ENCODE measurements at places on chromosomes 3 and 15.

- DNase-seq, result peak; percentile 98
These were observed 36.3 kb downstream of the LRTM1 start for GRCh38 chr3:54891540-54891897.

- no peak for DNase-seq
These were observed 420.4 kb upstream of the PROK2 start for GRCh38 chr3:72205297-72205826.

DNA sequence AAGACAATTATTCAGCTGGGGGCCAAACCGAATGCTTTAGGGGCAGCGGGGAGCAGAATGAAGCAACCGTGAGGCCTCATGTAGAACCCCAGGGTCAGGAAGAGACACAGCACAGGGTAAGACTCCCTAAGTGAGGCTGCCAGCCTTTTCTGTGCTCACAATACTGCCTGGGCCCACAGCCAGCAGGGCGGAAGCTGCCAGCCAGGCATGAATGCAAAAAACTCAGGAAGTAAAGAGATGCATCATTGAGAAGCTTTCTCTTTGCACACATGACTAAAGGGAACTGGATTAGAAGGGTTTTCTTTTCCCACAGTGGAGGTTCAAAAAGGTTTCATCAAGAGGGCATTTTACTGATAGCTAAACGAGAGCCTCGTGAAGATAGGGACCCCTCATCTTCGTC, 33.3 kb downstream of the CA12 start:
- DNase-seq, result peak; percentile 77

- no peak for DNase-seq
These were observed 331.5 kb upstream of the CTDSPL start for GRCh38 chr3:37530047-37530697.

DNA sequence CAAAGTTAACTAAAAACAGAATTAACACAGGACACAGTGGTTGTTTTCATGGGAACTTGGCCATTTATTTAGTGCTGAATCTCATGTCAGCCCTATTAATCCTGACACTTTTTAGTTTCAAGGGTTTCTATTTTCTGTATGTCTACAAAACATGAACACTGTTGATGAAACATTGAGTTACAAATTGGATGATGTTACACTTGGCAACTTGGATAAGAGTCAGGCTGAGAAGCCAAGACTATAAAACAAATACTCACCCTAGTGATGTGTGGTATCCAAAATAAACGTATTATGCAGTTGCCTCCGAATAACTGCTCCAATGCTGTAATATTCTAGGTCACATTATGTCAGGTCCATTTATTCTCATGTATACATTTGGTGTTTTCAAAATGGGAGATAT, 349.6 kb downstream of the ZIC1 start:
- DNase-seq, result no peak

DNA sequence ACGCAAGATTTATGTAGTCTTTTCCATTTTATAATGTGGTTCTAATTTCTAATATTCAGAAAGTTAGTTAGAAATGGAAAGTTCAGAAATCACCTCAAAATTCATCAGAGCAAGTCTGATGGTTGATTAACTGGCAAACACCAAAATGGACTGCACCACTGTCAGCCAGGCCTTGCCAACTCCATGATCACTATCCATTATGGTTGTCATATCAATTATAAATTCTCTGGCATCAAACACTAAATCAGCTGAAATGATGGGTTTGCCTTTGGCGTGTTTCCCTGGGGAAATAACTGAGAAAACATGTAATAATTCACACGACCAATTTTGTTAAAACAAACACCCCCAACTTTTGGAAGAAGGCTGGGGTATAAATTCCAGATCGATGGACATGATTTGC, 219.4 kb downstream of the CDIN1 start:
- no peak for DNase-seq

GRCh38 chr3:162134571-162134970, 638.0 kb downstream of the OTOL1 start:
- DNase-seq, result no peak

GRCh38 chr15:58453931-58454793, 22.4 kb downstream of the LIPC start:
- DNase-seq, result no peak

GRCh38 chr3:128231606-128232005, 78.3 kb downstream of the EEFSEC start:
- no peak for DNase-seq

GRCh38 chr3:139533781-139534454, 5.6 kb downstream of the RBP1 start:
- DNase-seq, result peak; percentile 14

DNA sequence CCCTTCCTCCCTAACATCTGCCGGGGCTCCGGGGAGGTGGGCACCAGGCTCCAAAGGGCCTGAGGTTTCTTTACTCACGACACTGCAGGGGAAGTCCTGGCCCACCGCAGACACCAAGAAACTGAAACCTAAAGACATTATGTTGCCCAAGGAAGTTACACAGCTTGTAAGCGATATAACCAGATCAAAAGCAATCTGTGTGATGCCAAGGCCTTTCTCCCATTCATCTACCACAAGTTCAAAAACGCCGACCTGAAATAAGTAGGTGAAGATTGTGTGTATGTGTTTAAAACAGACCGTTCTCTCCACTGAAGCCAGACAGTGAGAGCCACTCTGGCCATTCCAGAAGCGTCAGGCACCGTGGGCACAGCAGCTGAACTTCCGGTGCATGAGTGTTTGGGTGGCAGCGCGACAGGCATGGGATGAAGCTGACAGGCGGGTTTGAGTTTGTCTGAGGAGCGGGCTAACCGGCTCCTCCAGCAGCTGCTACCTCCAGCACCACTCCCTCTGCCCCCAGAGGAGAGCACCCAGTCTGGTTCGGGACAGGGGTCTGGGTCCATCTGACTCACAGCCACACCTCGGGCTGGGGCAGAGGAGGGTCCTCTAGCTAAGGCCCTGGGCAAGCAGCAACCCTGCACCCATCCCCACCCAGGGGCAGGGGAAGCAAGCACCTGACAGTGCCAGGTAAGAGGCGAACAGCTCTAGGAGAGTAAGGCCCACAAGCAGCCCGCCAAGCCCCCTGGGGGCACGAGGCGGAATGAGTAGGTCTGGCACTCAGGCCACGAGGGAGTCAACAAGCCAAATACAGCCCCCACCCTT, 1.3 kb downstream of the TNK2 start:
- no peak for DNase-seq

DNA sequence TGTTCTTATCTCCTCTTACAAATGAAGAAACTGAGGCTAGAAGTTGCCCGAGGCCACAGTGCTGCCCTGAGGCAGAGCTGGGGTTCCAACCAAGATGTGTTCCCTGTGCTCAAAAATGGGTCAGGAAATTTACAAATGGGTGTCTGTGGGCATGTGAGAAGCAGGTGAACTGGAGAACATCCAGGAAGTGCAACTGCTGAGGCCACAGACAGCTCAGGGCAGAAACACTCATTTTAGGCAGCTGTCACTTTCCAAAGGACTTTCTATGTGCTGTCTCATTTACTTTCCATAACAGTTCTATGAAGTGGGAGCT, 47.2 kb upstream of the ATP2B2 start:
- DNase-seq, result no peak

DNA sequence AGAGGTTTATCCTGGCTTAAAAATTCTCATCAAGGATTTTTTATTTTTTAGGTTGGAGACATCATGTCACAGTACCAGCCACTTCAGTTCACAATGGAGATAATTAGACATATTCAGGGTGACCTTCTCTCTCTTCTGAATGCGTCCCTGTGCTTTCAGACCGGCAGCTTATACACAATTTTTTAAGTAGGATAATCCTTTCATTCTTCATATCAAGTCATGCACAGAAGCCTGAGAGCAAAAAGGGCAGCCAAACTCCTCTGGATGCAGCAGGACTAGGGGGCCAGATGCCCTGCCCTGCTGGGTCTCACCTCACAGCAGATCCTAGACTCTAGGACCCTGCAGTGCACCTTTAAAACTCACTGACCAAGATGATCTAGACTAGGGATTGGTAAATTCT, 210.4 kb downstream of the ERC2 start:
- no peak for DNase-seq

GRCh38 chr3:177787279-177788041, 590.2 kb upstream of the TBL1XR1 start:
- DNase-seq, result no peak

- no peak for DNase-seq
These were observed 12.0 kb downstream of the SEMA5B start for GRCh38 chr3:123015596-123015995.

DNA sequence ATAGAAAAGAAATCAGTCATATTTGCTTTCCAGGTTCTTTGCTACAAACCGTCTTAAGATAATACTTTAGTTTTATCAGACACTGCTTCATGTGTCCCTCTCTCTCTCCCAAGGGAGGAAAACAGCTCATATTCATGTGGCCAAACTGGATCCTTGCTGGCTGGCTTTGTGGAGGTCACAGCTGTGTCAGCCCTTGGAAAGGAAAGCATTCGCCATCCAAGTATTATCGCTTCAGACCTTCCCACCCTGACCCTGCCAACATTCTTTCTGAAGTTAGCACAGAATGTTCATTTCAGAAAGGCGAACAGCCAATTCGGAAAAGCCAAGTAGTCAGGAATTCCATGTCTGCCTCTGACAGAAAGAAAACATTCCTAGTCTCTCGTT, 213.6 kb downstream of the FEZF2 start:
- DNase-seq, result no peak

GRCh38 chr15:64224511-64224910, 61.7 kb upstream of the PPIB start:
- no peak for DNase-seq

DNA sequence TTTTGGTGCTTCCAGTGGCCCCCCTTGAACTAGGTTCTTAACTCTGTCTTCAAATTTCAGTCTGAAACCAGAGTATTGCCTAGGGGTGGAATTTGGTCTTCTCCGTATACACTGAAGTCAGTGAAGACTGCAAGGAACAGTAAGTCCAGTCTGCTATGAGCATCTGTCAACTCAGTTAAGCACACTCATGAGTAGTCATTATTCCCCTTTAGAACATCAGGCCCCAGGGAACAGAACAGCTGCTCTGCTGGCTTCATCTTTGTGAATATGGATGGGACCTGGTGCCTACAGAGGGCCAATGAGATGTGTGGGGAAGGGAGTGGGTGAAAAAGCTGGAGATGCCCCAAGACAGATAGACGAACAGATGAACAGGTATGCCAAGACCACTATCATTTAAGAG, 85.2 kb upstream of the PRR23C start:
- DNase-seq, result no peak

GRCh38 chr3:52756141-52756540, 14.6 kb downstream of the NEK4 start:
- DNase-seq, result no peak

- no peak for DNase-seq
These were observed 43.4 kb upstream of the FILIP1L start for GRCh38 chr3:100157685-100158084.

DNA sequence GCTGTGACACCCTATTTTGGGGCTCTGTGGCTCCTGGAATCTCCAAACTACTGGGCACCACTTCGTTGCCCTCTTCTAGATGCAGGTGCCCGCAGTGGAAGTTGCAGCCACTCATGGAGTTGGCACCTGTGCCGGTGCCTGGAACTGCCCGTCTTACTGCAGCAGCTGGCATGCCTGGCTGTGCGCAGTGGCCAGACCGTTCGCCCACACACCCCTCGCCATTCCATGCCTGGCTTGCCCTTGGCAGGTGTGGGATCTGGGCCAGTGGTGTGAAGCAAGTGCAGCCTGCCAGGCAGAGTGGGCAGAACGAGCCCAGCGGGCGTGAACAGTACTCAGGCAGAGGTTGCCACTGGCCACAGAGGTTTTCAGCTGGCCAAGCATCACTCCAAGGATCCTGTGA, 1286.7 kb downstream of the ROBO1 start:
- DNase-seq, result no peak

DNA sequence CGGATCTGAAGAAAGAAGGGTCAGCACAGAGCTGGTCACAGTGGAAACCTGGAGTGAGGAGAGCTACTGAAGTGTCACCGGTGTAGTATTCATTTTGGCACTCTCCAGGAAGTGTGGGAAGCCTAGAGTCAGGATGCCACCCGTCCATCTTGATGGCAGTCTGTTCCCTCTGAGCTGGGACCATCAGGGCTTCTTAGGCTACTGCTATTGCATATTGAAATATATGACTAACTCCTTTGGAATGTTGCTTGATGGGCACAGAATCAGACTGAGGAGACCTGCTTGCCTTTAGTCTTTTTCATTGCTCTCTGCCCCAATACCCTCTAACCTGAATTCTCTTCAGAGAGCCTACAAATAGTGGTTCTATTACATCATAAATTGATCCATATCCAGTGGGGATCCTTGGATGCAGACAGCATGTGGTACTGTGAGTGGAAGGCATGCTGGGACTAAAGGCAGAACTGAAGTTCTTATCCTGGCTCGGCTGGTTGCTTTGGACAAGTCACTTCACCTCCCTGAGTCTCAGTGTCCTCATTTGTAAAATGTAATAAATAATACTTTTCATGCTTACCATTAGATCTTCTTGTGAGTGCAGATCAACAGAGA, 143.5 kb downstream of the PDE8A start:
- peak; percentile 71 for DNase-seq

DNA sequence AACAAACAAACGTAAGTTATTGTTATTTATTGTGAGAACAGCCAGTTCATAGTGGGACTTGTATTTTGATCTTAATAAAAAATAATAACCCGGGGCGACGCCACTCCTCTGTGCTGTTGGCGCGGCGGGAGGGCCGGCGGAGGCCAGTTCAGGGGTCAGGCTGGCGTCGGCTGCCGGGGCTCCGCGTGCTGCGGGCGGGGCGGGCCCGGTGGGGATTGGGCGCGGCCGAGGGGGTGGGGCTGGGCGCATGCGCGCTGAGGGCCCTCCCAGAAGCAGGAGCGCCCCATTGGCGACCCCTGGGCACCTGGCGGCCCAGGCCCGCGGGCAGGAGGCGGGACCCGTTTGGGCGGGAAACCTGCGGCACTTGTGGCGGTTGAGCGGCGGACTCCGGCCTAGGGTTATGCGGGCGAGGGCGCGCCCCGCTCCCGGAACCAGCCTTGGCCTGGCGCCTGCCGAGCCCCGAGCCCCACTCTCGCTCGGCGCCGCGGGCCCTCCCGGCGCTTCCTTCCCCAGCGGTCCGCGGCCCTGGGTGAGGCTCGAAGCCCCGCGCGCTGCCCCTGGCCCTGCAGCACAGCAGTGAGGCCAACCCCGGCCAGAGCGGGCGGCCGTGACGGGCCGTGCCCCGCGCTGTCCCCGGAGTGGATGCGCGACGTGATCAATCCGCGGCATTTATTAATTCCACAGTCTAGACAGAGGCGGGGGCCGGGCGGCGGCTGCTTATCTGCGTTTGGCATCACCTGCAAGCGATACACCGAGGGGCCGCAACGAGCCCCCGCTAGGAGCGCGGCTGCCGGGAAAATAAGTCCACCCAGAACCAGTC, 6.0 kb downstream of the ISL2 start:
- DNase-seq, result no peak

- DNase-seq, result no peak
These were observed 68.2 kb upstream of the THBS1 start for GRCh38 chr15:39512643-39513042.

- DNase-seq, result peak; percentile 81
These were observed 5.9 kb downstream of the MESP2 start for GRCh38 chr15:89781891-89782618.

- DNase-seq, result no peak
These were observed 70.0 kb downstream of the CFAP20DC start for GRCh38 chr3:58979840-58980239.

DNA sequence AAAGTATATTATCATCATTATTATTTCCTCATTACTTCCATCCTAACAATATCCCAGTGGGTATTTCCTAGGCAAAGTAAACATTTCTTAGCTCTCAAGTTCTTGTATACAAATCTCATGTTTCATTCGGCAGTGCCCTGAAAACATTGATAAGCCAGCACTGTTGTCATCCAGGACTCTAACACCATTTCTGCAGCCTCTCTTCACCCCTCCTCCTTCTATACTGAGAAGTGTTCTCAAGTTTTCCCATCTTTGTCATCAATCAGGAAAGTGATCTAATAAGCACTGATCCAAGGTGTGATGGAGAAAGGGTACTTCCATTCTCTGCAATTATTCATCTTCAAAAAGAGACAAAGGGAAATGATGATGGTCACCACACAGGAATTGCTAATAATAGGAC, 168.4 kb upstream of the CCDC54 start:
- no peak for DNase-seq
